ENCODE measurements at places on chromosomes 11 and 22.

DNA sequence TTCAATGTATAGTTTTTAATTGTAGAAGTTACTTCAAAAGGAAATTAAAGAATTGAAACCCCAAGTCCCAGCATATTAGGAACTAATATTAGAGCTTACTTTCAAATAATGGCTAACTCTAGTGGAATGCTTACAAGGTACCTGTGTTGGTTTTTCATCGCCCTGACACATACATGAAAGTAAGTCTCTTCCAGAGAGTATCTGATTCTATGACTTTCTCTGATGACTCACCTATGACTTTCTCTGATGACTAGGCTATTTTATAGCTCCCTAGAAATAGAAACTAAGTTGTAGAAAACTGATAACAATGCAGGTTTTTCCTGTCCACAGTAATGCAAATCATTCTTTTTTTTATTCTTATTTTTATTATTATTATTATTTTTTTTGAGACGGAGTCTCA, 33.6 kb upstream of the MMP7 start:
- DNase-seq, result no peak

DNA sequence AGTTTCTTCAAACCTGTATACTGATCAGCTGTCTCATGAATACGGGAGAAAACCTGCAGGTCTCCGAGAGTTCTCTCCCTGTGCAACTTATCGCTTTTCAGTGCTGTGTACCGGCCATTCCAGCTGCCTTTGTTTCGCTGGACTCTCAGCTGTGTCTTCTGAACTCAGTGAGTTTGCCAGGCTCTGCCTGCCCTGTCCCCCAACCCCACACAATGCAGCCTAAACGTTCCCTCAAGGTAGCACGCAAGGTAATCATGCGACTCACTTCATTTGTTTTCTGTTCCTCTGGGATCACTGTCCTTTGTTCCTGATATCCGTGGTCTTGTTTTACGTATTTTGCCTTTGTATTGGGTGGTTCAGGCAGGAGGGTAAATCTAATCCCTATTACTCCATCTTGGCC, 13.5 kb downstream of the RBM7 start:
- DNase-seq, result no peak

GRCh38 chr11:116344601-116345000, 428.2 kb downstream of the BUD13 start:
- DNase-seq, result no peak

- DNase-seq, result no peak
These were observed 156.8 kb upstream of the BDNF start for GRCh38 chr11:27857014-27857413.

DNA sequence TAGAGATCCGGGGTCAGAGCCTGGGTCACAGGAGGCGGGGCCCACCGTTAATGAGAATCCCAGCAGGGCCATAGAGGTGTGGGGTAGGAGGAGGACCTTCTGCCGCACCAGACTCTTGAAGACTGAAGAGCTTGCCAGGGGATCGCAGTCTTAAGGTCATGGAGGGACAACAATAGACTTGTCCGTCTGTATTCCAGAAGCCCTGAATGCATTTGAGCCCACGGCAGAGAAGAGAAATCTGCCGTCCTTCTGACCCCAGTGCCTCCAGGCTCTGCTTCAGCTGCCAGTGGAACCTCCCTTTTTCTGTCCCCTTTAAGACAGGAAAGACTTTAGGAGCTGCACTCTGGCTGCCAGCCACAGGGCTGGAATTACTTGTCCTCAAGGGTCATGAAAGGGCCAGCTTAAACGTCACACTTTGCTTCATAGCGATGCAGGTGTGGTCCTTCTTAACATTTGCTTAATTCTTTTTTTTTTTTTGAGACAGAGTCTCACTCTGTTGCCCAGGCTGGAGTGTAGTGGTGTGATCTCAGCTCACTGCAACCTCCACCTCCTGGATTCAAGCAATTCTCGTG, 15.5 kb upstream of the ST3GAL4 start:
- no peak for DNase-seq

DNA sequence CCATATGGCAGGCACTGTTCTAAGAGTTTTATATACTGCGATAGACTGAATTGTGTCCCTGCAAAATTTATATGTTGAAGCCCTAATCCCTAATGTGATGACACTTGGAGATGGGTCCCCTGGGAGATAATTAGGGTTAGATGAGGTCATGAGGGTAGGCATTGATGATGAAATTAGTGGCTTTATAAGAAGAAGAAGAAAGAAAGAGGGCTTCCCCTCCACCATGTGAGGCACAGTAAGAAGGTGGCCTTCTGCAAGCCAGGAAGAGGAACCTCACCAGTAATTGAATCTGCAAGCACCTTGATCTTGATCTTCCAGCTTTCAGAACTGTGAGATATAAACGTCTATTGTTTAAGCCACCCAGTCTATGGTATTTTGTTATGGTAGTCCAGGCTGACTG, 46.6 kb upstream of the TENM4 start:
- no peak for DNase-seq

DNA sequence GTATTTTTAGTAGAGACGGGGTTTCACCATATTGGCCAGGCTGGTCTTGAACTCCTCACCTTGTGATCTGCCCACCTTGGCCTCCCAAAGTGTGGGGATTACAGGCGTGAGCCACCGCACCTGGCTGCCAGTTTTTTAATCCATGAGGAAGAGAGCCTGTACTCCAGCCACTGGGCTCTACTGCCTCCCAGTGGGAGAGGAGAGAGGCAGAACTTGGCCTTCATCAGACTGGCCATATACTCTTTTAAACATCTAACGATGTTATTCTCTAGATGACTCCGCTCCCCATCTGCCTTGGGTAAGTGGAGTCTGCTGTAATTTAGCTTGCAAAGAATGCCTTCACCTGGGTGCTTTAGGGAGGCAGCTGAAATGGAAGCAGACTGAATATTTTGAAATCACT, 34.6 kb downstream of the SLC6A5 start:
- no peak for DNase-seq

DNA sequence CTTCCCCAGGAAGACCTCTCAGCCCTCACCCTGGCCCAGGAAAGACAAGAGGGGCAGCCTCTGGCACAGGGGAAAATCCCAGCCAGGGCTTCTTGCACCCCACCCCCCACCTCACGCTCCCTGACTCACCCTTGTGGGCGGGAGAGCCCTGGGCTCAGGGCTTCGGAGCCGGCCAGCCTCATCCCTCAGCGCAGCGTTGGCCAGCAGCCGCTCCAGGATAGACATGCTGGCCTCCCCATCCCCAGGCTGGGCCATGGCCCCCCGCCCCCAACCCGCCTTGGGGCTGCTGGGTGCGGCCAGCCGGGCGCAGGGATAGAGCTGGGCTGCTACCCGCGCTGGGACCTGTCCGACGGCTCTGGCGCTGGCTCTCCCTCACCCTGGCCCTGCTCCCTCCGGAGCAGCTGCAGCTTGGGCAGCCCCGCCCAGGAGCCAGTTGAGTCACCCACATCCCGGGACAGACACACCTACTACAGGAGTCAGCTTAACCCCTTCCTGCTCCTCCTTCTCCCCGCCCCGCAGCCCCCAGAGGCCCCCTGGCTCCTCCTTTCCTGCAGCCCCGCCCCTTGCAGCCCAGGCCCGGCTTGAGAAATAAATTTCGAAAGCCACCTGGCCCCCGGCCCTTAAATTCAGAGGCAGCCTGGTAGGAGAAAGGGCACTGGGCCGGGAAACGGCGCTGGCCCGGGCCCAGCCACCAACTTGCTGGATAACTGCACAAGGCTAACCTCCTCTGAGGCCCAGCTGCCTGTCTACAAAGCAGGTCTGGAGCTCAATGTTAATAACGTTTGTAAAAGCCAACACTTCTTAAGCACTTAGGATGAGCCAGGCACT, 13.4 kb downstream of the TNKS1BP1 start:
- no peak for DNase-seq

GRCh38 chr11:3176487-3176886, 11.4 kb upstream of the OSBPL5 start:
- no peak for DNase-seq

DNA sequence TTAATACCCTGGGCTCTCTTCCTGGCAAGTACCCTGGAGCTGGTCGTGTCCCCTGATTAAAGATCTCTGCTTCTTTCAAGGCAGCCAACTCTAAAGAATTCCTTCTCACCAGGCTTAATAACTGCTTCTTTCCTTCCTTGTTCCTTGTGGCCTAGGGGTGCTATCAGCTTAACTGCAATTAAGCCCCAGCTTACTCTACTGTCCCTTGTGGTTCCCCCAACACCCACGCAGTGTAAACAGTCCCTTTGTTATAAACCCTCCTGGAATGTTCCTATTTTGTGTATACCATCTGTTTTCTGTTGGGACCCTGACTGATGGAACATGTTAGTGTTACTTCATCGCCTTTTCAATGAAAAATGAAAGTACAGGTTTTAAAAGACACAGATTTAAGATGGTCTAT, 126.4 kb upstream of the KIRREL3 start:
- no peak for DNase-seq

GRCh38 chr11:10303558-10304363, 1.1 kb upstream of the ADM start:
- no peak for DNase-seq

GRCh38 chr22:19565382-19566278, 41.4 kb upstream of the CLDN5 start:
- DNase-seq, result no peak

Data from stimulated activated CD8-positive, alpha-beta memory T cell treated with anti-CD3 and anti-CD28 coated beads, Interleukin-7, amount 100 ng/mL, for 1 hour (primary cell).